GM12864 (cell line): ENCODE measurements at places on chromosomes 5 and 9.

- no peak for DNase-seq
Observed at GRCh38 chr5:120932480-120932879, 468.4 kb downstream of the PRR16 start.

- no peak for DNase-seq
Observed at GRCh38 chr9:134993416-134993815, 75.7 kb upstream of the FCN1 start.

- DNase-seq, result no peak
Observed at GRCh38 chr9:107536462-107536861, 46.9 kb upstream of the KLF4 start.

- DNase-seq, result no peak
Observed at GRCh38 chr9:73680831-73681230, 529.2 kb downstream of the ANXA1 start.

GRCh38 chr5:111929867-111930266 is 172.9 kb upstream of the NREP start:
- no peak for DNase-seq

GRCh38 chr5:100691548-100691947 is 156.4 kb downstream of the FAM174A start:
- DNase-seq, result no peak

GRCh38 chr9:136267261-136268111 is 21.9 kb upstream of the QSOX2 start:
- peak; percentile 53 for DNase-seq

- no peak for DNase-seq
Observed at GRCh38 chr9:134568116-134568515, 73.5 kb upstream of the COL5A1 start.

DNA sequence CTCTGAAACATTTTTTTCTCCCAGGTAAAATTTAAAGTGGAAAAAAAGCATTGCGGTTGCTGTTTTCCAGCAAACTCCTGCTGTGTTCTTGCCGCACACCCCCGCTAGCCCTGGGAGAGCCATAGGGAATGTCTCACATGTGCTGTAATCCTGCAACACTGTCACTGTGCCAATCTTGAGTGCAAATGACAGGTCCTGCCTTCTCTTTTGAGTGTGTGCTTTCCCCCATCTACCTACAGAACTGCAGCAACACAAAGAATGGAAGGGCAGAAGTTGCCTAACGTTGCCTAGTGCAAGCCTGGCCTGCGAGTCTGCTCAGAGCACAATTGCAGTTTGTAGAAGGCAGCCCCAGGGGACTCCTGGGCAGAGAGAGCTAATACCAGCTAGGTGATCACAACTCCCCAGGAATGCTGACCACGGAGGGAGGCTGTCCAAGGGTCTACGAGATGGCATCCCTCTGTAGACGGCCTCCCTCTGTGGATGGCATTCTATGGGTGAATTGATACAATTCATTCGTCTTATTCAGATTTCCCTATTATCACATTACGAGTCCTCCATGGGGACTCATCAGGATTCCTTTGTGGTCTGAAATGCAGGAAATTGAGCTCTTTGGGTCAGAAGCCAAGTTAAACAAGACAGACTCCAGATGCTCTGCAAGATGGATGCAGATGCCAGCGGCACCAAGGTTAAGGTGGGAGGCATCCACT is 172.6 kb upstream of the S1PR3 start:
- DNase-seq, result no peak

DNA sequence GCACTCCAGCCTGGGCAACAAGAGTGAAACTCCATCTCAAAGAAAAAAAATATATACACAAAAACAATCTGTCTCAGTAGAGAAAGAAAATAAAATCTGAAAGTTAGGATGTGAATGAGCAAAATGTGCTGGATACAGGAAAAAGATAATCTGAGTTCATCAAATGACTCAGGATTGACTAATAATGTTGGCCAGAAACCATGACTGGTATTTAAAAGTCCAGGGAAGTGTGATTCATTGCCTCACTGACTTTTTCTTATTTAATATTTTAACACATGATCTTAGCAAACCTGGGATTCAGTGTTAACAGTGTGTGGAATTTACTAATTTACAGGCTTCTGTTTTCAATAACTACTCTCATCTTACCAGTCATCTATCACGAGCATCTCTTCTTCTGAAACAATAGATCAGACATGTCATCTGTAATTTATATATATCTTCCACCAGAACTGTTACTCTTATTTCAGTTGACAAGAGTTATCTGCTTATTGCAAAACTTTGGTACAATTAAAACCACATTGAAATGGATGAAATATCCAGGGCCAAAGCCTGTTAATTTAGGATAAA is 256.7 kb downstream of the CDH12 start:
- DNase-seq, result no peak

DNA sequence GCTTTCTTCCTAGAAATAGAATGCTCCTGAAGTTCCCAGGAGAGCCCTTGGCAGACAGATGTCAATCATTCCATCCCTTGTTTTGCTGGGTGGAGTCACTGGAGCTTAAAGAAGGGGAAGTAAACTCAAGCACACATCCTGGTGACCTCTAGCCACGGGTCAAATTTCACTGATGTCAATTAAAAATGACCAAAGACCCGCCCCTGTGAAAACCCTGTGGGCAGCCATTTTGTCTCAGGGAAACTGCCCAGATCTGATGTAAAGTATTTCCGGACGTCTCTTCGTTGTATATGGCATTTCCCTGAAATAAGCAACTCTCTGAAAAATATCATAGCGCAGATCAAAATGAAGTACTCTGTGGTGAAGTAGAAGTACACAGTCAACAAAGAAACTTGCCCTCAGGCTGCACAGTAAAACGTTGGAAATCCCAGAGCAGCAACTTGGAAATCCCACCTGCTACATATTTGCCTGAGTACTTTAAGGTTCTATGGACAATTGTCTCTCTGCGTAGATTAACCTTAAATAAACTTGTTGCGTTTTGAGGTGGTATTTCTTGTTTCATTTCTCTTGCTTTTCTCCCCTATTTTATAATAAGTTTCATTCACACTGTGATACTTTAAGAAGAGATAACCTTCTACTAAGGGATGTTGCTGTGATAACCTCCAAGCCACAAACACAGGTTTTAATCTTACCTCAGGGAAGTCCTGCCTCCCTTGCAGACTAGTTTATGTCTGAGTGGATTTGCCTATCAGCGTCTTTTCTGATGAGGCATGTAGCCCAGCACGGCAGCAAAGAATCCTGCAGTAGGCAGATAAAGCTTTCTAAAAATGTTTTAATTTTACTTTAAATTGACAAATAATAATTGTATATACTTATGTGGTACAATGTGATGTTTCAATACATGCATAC is 60.9 kb upstream of the PIP5K1B start:
- peak; percentile 70 for DNase-seq

DNA sequence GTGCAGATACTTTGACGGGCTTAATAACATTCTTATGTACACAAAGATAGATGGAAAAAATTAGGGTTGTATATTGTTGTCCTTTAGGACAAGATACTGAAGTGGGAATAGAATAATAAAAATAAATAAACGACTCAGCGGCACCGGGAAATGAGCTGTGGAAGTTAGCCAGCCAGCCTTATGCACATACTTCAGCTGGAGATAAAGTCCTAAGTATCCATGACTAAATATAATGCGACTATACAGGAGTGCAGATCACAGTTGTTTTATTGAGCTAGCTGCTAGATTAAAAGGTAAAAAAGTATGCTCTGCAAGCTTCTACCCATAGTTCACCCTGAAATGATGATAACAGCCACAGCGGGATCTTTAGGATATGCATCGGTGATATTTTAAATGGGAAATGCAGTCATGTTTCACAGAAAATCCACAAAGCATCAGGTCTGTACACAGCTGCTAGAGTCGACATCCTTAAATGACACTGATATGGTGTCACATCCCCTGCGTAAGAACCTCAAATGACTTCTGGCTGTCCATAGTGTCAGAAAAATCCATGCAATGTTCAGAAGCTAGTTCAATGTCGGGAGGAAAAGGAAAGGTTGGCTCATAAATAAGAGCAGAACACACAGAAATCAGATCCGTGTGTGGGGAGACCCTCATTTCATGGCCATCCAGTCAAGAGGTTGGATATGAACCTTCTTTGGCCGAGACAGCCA is 392.8 kb upstream of the DAP start:
- no peak for DNase-seq

GRCh38 chr9:129252937-129253802 is 75.1 kb upstream of the IER5L start:
- DNase-seq, result no peak

GRCh38 chr5:178788381-178789085 is 58.1 kb upstream of the ZNF354A start:
- DNase-seq, result no peak

- no peak for DNase-seq
Observed at GRCh38 chr5:121731377-121731776, 120.3 kb upstream of the FTMT start.

DNA sequence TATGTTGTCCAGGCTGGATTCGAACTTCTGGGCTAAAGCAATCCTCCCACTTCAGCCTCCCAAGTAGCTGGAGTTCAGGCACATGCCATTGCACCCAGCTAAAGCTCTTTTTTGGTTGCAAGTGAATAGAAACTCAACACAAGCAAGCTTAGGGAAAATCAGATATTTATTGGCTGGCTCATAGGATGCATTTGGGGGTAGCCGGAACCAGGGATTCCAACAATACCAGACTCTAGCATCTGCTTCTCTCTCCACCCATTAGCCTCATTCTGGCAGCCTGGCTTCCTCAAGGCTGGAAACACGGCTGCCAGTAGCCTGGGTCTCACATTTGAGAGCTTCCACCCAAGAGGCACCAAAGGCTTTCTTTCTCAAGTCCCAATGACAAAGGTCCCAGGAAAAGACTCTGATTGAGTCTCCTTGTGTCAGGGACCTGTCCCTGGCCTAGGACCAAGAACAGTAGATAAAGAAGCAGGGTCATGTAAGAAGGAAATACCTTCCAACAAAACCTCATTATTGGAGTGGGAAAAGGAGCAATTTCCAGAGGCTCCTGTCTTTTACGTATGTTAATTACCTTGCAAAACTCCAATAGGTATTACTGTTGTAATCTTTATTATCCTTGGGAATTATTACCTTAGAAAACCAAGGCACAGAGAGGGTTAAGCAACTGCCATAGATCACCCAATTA is 23.0 kb upstream of the B4GALT1 start:
- DNase-seq, result no peak

DNA sequence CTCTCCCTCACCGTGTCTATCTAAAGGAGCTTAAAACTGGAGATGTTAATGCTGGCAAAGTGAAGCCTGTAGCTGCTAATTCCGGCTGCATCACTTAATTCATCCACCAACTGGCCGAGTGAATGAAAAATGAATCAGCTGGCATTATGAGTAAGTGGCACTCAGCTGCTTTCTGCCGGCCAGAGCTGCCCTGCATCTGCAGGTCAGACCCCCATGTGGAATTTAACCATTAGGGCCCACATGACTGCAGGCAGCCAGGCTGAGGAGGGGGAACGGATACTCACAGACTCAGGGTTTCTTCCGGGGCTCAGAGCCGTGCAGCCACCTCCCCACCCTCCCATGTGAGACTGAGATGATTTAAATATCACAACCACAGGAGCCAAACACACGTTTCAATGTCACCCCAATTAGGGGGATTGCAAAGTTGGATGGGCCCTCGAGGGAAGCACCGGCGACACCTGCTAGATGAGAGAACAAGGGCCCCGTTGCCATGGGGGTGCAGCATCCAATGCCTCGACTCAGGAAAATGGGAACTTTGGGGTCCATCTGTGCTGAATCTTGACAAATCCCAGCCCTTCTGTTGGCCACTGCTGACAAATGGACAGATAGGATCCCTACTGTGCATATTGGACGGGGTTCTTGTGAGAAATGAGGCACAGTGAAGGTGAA is 115.6 kb upstream of the ALDH1B1 start:
- DNase-seq, result no peak

DNA sequence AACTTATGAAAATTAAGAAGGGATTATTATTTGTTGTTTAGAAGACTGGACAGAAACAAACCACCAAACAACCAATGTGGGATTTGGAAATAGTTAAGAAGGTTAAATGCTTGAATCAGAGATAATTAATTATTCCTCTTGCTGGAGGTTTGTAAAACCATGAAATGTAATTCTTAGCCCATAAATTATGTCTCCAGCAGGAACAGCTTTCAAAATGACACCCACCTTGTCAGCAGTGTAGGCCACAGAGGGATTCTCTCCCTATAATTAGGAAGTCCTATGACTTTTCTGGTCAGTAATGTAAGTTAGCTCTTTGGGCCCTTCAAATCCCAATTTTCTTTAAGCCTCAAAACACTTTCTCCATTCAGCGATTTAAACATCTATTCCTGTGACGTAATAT is 63.3 kb downstream of the DRD1 start:
- DNase-seq, result no peak

DNA sequence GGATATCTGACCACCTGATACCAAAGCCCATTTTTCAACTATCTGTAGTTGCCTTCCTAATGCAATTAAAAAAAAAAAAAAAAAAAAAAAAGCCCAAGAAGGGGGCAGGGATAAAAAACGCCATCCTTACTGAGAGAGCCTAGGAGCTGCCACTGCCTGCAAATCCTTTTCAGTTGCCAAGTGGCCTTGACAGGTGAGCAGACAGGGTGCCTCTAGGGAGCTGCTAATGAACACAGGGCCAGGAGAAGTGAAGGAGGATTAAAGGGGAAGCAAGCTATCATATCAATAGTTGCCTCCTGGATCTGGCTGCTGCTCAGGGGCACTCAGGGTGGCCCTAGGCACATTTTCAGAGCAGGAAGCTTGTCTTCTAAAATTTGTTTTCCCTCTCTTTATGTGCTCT is 547.4 kb downstream of the TLE1 start:
- DNase-seq, result no peak

- no peak for DNase-seq
Observed at GRCh38 chr5:96569332-96569731, 92.8 kb upstream of the CAST start.

GRCh38 chr9:71909887-71910649 is 925 bp downstream of the ABHD17B start:
- no peak for DNase-seq

GRCh38 chr9:138013836-138014562 is 136.4 kb downstream of the CACNA1B start:
- DNase-seq, result no peak
